ENCODE measurements at places on chromosomes 1 and 21. TPM values are rescaled to one million over a fixed set of nuclear protein-coding genes. Genes with fewer than 3 reads are reported as not detected.

The TSPEAR gene
- total RNA-seq, result not detected

The ORC1 gene
- total RNA-seq, result 2.0 TPM

The LCA5L gene
- not detected for total RNA-seq

The LEFTY2 gene
- not detected for total RNA-seq

The RGSL1 gene
- not detected for total RNA-seq

The CHTOP gene
- total RNA-seq, result 24.0 TPM

The CLCA4 gene
- not detected for total RNA-seq

The A3GALT2 gene
- not detected for total RNA-seq

The SMIM1 gene
- total RNA-seq, result not detected

The OR2T35 gene
- total RNA-seq, result not detected

The CHAF1B gene
- 2.9 TPM for total RNA-seq

The MEX3A gene
- 0.18 TPM for total RNA-seq

The SCNM1 gene
- 30.7 TPM for total RNA-seq

The GLUL gene
- total RNA-seq, result 136 TPM

The ERICH3 gene
- not detected for total RNA-seq

The LSM10 gene
- total RNA-seq, result 47.8 TPM

The NCSTN gene
- 105 TPM for total RNA-seq

The G0S2 gene
- 14.8 TPM for total RNA-seq

The CD52 gene
- total RNA-seq, result not detected

The HPDL gene
- total RNA-seq, result 1.9 TPM

The C1orf94 gene
- total RNA-seq, result not detected

The PRDM16 gene
- 4.2 TPM for total RNA-seq

The HPCAL4 gene
- total RNA-seq, result under 0.01 TPM
